ENCODE measurements at places on chromosomes 2 and 18. TPM values are rescaled to one million over a fixed set of nuclear protein-coding genes. Genes with fewer than 3 reads are reported as not detected.

Gene TSPYL6
- polyA plus RNA-seq: not detected

Gene RIT2
- not detected for polyA plus RNA-seq

Gene PAX8
- polyA plus RNA-seq: 4.4 TPM

Gene ARL6IP6
- polyA plus RNA-seq: 52.5 TPM

Gene NETO1
- 16.3 TPM for polyA plus RNA-seq

Gene GIGYF2
- 27.1 TPM for polyA plus RNA-seq

Gene CASP8
- polyA plus RNA-seq: 22.7 TPM

Gene COL3A1
- polyA plus RNA-seq: 0.03 TPM

Data from keratinocyte (primary cell).